A549 treated with RU486 at 1 μM for 4 hours (cell line): ENCODE measurements at places on chromosomes 6 and 20. TPM values are rescaled to one million over a fixed set of nuclear protein-coding genes. Genes with fewer than 3 reads are reported as not detected.

MAFB gene
- total RNA-seq = 0.05 to 0.11 TPM (median 0.07 TPM) in 5 replicates

SNX21 gene
- total RNA-seq = 9.4 to 12.4 TPM (median 10.7 TPM) in 5 replicates

HLA-DOB gene
- 0.13 to 0.21 TPM (median 0.13 TPM) in 3 of 5 replicates, not detected in the others for total RNA-seq

LY86 gene
- not detected in 5 replicates for total RNA-seq

WFDC2 gene
- not detected in 5 replicates for total RNA-seq
